ENCODE measurements at places on chromosomes 11 and 22. TPM values are rescaled to one million over a fixed set of nuclear protein-coding genes. Genes with fewer than 3 reads are reported as not detected.

The STX3 gene
- 3.8 TPM for total RNA-seq

The PDGFB gene
- total RNA-seq = 0.43 TPM

The ADAMTS15 gene
- 0.15 TPM for total RNA-seq

The MMP7 gene
- total RNA-seq = 1.5 TPM

The GP1BB gene
- total RNA-seq = 0.75 TPM

The POU2AF1 gene
- 0.38 TPM for total RNA-seq

The SLC15A3 gene
- total RNA-seq = 8.8 TPM

The TTC12 gene
- total RNA-seq = 5.8 TPM

The UBQLNL gene
- total RNA-seq = 0.23 TPM

The CTSF gene
- total RNA-seq = 45.5 TPM

The AASDHPPT gene
- total RNA-seq = 16.2 TPM

The SMIM38 gene
- not detected for total RNA-seq

The MOV10L1 gene
- total RNA-seq = not detected

The TEX54 gene
- not detected for total RNA-seq

The RRP7A gene
- total RNA-seq = 10.5 TPM

The CRYBA4 gene
- total RNA-seq = not detected

The MAPK8IP2 gene
- total RNA-seq = 0.53 TPM

The SLC25A45 gene
- total RNA-seq = 14.5 TPM

The MS4A6A gene
- 37.7 TPM for total RNA-seq

The GLYAT gene
- 270 TPM for total RNA-seq

The AP1B1 gene
- 37.9 TPM for total RNA-seq

The MB gene
- 0.48 TPM for total RNA-seq

The UEVLD gene
- 8.2 TPM for total RNA-seq

The NXPE2 gene
- total RNA-seq = not detected

The SCT gene
- total RNA-seq = 0.81 TPM

The UPK3A gene
- total RNA-seq = not detected

The NRIP3 gene
- total RNA-seq = 0.05 TPM

The KRTAP5-11 gene
- total RNA-seq = not detected

The FGF19 gene
- total RNA-seq = 0.15 TPM

The OR10W1 gene
- not detected for total RNA-seq

The PAK1 gene
- 8.8 TPM for total RNA-seq

Measured in left lobe of liver (tissue), 2 donors.